Thoracic aorta (tissue), 2 donors: ENCODE measurements at places on chromosomes 3 and 15.
A peak's percentile ranks its signal among the peaks of the same experiment; 100 is the strongest.

GRCh38 chr15:78434134-78434533, 3.9 kb upstream of the IREB2 start:
- DNase-seq, result no peak

DNA sequence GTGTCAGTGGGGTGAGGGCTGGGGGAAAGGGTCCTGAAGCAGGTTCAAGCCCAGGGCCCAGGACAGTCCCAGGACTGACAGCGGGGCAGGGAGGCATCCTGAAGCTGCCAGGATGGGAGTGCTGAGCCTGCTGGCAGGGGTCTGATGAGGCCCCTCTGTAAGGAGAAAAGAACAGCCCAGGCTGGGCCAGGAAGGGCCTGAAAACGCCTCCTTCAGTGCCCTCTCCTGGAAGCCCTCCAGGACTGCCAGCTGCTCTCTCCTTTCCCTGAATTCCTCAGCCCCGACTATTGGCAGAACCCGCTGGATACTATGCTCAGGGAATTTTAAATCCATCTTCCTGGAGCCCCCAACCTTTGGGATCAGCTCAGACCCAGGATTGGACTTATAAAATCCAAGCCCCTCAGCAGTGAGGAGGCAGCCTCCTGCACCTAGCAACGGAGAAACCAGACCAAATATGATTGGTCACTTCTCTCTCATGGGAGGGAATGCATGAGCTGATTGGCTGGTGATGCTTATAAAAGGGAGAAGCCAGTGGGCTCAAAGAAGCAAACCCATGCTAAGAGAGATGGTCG, 203.5 kb upstream of the LINGO1 start:
- no peak for DNase-seq

DNA sequence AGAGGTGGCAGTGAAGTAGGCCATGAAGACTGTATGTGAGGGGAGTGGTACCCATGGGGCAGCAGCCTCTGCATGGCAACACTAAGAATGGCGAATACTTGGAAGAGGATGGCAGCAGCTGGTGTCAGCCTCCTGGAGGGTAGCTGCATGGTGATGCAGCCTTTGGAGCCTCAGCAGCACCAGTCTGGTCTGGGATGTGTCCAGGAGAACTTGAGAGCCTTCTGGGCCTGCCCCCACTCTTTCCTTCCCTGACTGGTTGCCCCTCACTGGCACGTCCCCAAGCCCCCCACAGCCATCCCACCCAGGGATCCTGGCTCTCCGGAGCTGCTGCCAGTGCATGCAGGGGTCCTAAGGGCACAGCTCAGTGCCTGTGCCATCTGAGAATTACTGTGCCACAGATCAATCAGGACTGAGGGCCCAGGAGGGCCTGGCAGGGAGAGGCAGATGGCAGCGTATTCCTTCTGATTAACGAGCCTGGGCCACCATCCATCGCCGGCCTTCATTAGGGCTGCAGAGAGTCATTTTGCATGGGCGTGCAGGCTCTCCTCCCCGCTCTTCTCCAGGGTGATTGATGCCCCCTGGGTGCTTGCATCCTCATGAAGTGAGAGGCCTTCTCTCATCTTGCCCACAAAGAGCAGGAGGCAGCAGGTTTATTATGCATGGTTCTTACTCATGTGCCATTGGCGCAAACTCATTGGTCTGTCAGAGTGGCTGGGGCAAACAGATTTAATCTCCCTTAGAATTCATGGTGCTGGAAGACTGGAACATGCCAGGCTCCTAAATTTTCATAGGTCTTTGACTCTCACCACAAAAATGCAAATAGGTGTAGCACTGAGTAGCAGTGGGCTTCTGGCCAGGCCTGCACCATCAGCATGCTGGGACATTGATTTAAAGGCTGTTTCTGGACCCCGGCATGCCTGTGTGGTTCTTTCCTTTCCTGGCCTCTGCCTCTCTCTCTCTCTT, 116.8 kb downstream of the EPHB1 start:
- no peak for DNase-seq

DNA sequence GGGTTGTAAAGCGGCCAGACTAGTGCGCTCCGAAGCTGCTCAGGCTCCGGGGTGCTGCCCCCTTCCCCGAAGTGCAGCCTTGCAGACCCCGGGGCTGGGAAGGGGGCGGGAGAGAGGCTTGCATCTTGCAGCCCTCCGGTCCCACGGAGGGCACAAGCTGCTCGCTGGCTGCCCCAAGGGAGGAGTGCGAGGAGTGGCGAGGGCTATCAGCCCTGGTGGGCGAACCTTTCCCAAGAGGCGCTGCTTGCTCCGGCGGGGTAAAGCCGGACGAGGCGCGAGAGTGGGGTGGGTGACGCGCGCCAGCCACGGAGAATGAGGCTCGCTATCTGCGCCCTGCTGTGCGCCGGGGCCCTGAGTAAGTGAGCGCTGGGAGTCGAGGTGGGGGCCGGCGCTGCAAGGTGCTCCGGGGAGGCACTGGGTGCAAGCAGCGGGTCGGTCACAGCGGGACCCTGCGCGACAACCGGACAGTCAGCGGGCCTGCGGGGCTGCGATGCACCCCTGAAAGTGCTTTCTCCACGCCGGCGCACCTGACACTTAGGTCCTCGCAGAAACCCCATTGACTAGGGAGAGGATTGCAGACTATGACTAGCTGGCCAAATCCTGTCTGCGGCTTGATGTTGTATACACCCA, 12.7 kb upstream of the TOPBP1 start:
- no peak for DNase-seq

- DNase-seq, result no peak
Observed at GRCh38 chr3:138081371-138082084, 33.9 kb downstream of the DZIP1L start.

- no peak for DNase-seq
Observed at GRCh38 chr3:163315786-163316185, 1762.5 kb downstream of the SI start.

GRCh38 chr3:12247411-12247810, 41.5 kb upstream of the PPARG start:
- DNase-seq, result no peak

DNA sequence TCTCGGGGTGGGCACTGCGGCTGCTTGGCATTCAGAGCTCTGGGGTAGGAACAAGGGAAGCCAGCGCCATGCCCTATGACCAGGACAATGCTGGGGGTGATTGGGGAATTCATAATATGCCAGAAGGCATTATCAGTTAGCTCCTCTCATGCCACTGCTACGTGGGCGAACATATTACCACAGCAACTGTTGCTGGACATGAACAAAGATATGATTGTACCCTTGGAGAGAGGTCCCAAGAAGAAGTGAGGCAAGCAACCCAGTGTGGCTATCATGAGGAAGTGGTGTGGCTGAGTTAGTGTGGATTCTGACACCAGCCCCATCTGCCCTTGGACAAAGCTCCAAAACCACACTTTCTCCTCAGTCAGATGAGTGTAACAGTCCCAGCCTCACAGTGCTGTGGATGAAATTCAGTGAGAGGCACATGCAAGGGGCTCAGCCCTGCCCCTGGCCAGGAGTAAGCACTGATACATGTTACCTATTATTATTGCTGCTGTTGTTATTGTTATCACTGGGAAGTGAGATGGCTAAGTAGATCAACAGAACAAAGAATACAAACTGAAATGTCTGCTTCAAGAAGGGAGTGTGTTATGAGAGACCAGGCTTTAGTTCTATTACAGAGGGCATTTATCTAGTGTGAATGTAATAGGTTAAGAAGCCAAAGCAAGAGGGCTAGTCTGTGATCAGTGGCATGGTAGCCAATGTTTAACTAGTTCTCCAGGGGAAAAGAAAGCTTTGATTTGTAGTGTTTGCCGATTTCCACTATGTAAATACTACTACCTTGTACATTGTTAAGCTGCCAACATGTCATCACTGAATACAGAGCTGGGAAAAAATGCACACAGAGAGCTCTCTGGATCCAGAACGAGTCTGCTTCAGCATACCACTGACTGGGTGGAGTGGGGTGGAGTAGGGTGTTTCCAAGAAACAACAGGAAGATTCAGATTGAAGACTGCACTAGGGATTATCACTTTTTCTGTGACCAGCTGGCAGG, 222.3 kb upstream of the EIF1B start:
- DNase-seq, result no peak

GRCh38 chr3:111648991-111649579, 53.9 kb upstream of the ZBED2 start:
- DNase-seq, result no peak

DNA sequence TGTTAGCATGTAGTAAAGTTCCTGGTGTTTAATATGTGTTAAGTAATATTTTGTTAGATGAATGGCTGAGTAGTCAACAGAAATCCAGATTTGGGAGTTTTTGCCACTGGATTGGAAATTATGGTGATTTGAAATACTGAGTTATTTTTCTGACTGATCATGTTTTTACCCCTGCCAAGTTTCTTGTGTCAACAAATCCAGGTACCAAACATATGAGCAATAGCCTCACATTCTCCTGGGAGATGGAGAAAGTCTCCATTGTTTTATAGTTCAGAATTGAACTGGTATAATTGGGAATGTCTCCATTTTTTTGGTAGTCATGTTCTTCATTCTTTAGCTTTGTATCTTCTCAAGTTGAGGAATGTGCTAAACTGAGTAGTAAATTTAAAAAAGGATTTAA, 767.2 kb upstream of the LMCD1 start:
- no peak for DNase-seq

DNA sequence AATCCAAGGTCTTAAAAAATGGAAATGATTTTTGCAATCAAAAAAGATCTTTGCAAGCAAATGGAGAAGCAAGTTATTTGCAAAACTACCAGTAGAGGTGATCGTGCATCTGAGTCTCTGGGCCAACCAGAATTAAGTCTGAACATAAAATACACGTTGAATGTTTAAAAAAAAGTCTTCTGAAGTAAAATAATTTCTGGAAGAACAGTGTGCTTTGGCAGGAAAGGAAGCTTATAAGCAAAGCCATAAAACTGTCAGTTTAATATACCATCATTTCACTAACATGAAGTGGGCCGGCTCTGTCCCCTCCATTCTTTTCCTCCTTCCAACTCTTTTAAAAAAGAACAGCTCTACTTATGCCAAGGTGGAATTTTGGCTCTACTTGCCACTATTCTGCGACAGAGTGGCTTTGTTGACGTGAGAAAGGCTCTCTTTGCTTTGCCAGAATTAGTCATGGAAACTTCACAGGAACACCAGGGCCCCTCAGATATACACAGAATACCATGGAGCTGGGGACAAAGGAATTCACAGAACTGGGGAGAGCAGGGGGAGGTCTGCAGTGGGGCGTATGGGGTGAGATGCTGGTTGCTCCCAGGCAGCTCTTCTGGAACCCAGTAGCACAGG, 29.8 kb downstream of the FSTL1 start:
- DNase-seq, result no peak

GRCh38 chr3:197595470-197596185, 39.9 kb upstream of the BDH1 start:
- DNase-seq, result no peak

GRCh38 chr15:84894736-84895425, 10.4 kb downstream of the SLC28A1 start:
- no peak for DNase-seq

GRCh38 chr15:42207674-42208579, at the start of gene VPS39:
Gene VPS39, minus strand, starts transcription at chr15:42208304. Its CDS starts 151 bp downstream, at chr15:42208153.
- DNase-seq, result peak; percentile 71

GRCh38 chr3:51354731-51355615, 30.1 kb upstream of the MANF start:
- DNase-seq, result no peak

GRCh38 chr3:13420831-13421765, 976 bp upstream of the NUP210 start:
- no peak for DNase-seq

DNA sequence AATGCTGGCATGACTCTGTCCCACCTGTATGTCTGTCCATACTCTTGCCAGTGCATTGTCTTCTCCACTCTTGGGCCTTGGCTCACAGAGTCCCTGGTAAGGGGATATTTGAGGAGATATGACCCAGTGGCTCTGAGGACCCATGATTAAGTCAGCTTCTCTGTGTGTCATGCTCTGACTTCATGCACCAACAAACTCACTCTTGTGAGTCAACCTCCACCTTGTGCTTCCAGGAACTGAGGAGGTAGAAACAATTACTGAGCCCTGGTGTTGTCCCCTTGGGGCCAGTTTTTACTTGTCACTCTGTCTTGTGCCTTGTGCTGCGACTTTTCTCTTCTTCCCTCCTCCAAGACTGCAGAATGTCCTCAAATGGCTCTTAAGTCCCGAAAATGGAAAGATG, 127.1 kb downstream of the ABHD5 start:
- no peak for DNase-seq

DNA sequence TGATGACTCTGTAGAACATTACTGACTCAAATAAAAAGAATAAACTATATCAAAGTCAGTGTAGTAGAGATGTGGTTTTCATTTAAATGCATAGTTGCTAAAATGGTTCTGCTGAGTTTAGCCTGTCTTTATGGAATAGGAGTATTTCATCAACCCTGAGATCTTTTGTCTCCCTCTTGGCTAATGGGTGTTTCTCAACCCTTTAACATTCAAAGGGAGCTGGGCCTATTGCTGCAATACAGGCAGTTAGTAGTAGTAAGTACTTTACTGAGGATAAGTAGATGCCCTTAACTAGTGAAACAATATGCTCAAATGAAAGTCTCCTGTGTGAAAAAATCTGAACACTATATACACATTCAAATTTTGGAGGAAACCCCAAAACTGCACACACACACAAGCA, 184.7 kb upstream of the TTC14 start:
- no peak for DNase-seq

DNA sequence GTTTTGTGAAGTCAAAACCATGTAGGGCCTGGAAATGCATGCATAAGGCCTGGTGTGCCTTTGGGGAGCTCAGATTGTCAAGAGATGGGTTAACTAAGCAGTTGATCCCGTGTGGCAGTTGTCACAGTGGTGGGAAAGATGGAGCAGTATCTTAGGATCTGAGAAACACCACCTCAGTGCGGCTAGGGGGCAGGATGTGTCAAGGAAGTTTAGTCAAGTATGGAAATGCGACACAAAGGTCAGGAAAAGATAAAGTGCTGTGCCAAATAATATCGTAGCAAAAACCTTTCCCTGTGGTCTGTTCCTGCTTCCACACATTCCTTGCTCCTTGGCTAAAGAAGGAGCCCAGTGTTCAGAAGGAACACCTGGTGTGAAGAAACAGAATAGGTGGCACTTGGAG, 396.4 kb downstream of the EDEM1 start:
- DNase-seq, result no peak

- DNase-seq, result no peak
Observed at GRCh38 chr3:183698756-183699155, 1.2 kb downstream of the YEATS2 start.

DNA sequence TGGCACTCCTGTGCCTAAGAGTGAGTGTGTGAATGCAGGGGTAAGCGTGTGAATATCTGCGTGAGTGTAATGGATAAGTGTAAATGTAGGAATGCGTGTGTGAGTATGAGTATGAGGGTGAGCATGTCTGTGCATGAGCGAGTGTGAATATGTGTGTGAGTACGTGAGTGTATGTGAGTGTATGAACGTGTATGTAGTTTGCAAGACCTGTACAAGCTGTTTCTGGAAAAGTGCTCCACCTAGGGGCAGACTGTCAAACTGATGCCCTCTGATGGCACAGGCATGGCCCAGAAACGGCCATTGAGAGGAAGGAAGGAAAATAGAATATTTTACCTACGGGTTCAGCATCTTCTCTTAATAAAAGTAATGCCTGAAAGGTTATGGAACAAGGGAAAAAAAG, 24.4 kb upstream of the FRMD4B start:
- peak; percentile 25 for DNase-seq

GRCh38 chr3:76300746-76301145, 515.4 kb upstream of the ZNF717 start:
- no peak for DNase-seq

GRCh38 chr3:168546707-168547106, 451.0 kb upstream of the GOLIM4 start:
- DNase-seq, result no peak

- no peak for DNase-seq
Observed at GRCh38 chr15:99526176-99526575, 39.6 kb upstream of the MEF2A start.
